Stimulated activated CD4-positive, alpha-beta T cell treated with anti-CD3 and anti-CD28 coated beads, Interleukin-15, amount 100 ng/mL, for 48 hours (primary cell): ENCODE measurements at places on chromosomes 6 and 20.
A peak's percentile ranks its signal among the peaks of the same experiment; 100 is the strongest.

GRCh38 chr6:9503111-9503761 lies 911.6 kb downstream of the TFAP2A start:
- DNase-seq = no peak

DNA sequence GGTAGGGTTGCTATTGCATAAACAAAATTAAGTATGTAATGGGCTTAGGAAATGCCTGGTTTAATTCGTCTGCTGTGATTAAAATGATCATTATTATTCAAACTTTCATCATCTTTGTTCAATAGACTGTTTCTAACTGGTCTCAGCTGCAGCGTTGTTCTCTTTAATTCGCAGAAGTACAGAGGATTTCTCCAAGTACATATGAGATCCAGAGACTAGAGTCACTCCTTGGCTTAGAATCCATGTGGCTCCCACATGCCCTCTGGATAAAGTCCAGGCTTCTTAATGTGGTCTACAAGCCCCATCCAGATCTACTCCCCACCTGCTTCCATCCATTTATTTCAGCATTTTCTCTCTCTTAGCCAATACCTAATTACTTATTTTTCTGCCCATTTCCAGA lies 1.1 kb upstream of the ZBTB24 start:
- no peak for DNase-seq

GRCh38 chr6:110408901-110409300 lies 6.5 kb downstream of the DDO start:
- DNase-seq = no peak

- no peak for DNase-seq
Measured at GRCh38 chr20:53995949-53996348, 74.4 kb downstream of the BCAS1 start.

- no peak for DNase-seq
Measured at GRCh38 chr6:47094241-47094925, 52.3 kb upstream of the ADGRF1 start.

GRCh38 chr6:143205991-143206390 lies 145.3 kb downstream of the AIG1 start:
- DNase-seq = no peak

DNA sequence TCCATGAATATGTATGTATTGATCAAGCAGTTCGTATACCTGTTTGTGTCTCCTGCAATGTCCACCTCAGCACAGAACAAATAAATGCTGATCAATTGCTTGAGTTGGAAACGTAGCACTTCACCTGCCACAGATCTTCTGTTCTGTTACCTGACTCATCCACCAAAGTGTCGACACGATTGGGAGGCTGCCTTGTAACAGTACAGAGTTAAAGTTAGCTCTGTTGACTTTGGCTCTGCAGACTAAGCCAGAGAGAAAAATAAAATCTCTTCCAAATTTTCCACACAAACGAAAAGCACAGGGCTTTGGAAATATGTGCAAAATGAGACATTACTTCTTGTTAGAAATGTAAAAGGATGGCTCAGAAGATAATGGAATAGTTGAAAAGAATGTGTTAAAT lies 245.4 kb downstream of the NRN1 start:
- DNase-seq = no peak

- peak; percentile 1 for DNase-seq
Measured at GRCh38 chr6:22102671-22103070, 194.2 kb downstream of the PRL start.

DNA sequence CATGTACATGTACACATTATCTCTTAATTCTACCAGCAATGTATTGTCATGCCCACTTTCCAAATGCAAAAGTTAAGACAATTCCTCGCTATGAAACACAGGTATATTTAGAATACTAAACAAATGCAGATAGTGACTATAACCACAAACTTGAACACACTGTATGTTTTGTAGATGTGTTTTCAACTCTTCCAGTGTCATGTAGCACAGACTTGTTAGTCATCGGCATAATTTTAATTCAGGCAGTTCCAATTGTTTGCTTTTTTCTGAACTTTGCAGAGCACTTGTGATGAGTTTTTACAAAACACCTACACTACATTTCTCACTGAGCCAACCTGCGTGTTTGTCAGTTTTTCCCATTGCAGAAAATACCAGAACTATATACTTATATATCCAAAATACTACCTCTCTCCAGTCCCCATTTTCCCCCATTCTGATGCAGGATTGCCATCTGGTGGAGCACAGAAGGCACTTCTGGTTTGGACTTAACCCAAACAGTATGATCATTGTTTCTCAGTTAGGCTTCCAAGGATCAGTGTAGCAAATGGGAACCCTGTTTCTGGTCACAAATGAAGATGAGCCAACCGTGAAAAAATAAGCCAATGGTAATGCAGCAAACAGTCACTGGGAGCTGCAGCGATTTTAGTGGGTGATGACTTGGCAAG lies 143.4 kb downstream of the ADGRB3 start:
- DNase-seq = no peak

DNA sequence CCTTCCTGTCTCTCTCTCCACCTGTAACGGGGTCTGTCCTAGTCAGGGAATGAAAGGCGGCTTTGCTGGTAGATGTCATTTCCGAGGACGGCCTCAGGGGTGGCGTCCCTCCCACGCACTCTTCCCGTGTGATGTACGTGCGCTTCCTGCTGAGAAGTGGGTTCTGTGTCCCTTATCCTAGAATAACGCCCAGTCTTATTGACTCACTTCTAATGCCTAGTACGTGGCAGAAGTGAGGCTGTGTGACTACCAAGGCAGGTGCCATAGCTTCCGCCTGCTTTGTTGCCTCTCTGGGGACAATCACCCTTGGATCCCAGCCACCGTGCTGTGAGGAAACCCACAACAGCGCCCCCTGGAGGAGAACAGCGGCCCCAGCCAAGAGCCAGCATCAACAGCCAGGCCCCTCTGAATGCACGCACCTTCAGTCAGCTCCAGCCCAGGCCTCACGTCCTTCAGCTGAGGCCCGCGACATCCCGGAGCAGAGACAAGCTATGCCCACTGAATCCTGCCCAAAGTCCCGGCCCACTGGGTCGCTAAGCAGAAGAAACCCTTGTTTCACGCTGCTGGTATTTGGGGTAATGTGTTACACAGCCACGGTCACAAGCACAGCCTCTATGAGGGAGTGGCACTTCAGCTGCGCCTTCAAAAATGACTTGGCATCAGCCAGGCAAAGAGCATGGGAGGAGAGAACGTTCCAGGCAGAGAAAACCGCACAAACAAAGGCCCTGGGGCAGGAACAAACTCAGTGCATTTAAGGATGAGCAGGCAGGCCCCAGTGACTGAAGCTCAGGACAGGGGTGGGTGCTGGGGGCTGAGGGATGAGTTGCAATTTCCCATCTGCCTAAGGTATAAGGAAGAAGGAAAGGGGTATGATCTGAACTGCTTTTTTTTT lies 224.2 kb downstream of the NFATC2 start:
- peak; percentile 34 for DNase-seq

DNA sequence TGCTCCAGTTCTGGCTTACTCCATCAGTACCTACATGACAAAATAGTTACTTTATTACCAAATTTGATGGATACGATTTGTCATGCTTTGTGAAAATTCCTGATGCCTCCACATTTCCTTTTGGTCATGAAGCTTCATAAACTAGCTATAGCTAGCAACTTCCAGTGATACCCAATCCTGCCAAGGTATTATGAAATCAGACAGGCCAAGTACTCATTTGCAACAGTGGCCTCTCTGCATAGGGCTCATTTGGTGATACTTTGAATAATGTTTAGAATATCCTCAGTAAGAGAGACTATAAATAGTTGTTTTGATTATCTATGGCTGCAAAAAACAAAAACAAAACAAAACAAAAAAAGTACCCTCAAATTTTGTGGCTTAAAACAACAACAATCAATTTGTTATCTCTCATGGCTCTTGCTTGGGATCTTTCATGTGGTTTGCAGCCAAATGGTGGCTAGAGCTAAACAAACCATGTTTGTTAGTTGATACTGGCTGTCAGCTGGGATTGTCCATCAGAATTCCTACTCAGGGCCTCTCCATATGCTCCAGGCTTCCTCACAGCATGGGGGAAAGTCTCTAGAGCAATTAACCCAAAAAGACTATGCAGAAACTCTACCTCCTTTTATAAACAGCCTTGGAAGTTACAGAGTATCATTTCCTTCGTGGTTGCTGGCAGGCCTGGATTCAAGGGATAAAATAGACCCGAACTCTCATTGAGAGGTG lies 10.1 kb upstream of the PRL start:
- DNase-seq = no peak

DNA sequence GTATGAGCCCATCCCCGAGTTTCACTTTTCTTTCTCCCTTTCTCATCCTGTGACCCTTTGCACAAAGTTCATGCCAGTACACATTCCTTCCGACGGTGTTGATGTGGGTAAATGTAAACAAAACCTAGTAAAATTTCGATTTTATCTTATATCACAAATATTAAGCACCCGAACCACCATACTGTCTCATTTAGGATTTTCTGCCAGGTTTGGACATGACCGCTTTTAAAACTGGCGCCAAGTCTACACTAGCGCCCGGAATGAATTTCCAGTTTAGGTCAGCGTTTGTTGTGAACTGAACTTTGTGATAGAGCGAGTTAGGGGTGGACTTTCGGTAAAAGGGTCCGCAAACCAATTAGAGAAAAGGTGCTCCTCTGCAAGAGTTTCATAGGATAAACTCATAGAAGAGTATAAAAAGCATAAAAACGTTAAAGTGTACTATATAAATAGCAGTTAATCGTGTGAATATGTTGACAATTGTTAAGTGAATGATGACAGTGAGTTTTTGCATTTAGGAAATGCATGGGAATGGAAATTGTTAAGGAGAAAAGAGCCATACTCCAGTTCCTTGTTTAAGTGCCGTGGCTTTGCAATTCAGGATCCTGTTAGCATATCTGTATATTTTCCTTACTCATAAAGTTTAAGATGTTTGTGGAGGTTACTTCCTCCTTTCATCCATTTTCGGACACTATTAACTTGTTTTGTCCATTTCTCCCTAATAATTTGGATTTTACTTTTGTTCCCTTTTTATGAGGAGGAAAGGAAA lies 937 bp downstream of the AKAP7 start:
- DNase-seq = no peak

DNA sequence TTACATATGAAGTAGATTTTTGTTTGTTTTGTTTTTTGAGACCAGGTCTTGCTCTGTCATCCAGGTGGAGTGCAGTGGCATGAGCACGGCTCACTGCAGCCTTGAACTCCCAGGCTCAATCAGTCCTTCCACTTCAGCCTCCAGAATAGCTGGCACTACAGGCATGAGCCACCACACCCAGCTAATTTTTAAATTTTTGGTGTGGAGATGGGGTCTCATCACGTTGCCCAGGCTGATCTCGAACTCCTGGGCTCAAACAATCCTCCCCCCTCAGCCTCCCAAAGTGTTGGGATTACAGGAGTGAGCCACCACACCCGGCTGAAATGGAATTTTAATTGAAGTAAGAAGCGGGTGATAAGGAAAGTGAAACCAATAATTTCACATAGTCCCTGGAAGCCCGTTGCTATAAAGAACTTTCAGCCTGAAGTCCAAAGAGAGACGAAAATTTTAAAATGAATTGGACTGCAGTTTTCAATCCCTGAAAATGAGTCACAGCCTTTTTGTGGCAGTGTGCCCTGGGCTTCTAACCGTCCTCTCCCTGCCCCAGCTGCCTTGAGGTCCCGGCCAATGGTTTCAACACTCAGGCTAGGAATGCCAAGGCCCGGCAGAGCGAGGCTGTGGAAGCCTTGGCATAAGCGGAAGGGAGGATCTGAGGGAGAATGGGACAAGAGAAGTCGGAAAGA lies 757 bp downstream of the RAET1E start:
- DNase-seq = no peak

DNA sequence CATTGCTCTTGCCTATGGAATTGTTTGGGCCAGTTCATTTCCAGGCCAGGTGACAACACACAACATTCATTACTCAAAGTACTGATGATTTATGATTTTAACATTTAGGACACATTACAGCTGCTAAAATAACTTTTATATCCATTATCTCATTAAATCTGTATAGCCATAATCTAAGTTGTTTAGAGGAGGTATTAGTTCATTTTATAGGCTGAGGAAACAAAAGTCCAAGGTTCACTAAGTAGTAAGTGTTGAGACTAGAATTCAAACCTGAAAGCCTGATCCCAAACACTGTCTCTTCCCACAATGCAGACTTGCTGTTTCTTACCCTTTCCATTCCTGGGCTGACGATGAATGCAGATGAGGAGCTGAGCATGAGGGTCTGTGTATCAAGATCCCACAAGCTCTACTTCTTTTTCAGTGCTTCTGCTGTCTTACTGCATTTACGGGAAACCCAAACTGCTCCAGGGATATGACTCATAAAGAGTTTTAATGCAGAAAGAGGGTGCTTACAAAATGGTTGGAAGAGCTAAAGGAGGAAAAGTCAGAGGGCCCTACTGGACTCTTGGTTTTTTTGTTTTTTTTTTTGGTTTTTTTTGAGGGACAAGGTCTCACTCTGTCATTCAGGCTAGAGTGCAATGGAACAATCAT lies 17.9 kb downstream of the TENT5A start:
- no peak for DNase-seq

DNA sequence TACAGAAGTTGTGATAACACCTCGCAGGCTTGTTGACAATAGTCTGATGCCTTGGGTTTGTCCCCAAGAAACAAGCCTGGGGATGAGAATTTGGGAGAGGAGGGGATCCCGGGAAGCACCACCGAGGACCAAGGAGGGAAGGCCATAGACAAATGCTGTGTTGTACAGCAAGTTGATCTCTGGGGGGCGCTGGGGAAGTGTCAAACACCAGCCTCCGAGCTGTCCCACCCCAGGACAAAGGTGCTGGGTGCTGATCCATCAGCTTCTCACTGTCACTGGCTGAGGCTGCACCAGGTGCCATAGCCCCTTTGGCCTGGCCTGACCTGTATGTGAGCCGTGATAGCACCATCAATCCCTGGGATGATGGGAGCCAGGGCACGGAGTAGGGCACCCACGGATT lies 64.0 kb downstream of the SYNDIG1 start:
- DNase-seq = no peak

GRCh38 chr6:56757588-56757984 lies 114.9 kb upstream of the DST start:
- DNase-seq = no peak

DNA sequence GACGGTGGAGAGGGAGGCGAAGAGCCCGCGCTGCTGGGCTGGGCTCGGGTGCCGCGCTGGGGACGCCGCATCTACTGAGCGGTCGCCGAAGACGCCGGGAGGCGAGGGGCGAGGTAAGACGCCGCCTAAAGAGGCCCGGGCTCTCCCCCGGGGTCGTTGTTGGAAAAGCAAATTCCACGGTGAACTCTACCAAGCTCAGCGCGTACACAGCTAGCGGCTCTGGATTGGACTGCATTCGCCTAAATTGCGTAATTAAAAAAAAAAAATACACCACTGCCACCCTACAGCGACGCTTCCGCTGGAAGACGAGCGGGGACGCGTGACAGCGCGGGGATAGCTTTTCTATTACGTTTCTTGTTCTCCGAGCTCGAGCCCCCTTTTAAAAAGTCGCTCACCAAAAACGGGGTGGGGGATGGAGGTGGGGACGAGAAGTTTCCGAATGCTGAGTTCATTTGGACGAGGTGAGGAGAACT lies 92.0 kb upstream of the PRDM1 start:
- DNase-seq = no peak
